ENCODE measurements at places on chromosomes 5 and 9.

GRCh38 chr5:142792865-142793232, 22.7 kb downstream of the ARHGAP26 start:
- no peak for DNase-seq

- peak; percentile 11 for DNase-seq
These were observed 17.6 kb downstream of the RAPGEF1 start for GRCh38 chr9:131722255-131722654.

GRCh38 chr5:119328753-119329602, 26.8 kb upstream of the TNFAIP8 start:
- DNase-seq = peak; percentile 2

GRCh38 chr9:84829471-84829870, 159.9 kb downstream of the NTRK2 start:
- no peak for DNase-seq

DNA sequence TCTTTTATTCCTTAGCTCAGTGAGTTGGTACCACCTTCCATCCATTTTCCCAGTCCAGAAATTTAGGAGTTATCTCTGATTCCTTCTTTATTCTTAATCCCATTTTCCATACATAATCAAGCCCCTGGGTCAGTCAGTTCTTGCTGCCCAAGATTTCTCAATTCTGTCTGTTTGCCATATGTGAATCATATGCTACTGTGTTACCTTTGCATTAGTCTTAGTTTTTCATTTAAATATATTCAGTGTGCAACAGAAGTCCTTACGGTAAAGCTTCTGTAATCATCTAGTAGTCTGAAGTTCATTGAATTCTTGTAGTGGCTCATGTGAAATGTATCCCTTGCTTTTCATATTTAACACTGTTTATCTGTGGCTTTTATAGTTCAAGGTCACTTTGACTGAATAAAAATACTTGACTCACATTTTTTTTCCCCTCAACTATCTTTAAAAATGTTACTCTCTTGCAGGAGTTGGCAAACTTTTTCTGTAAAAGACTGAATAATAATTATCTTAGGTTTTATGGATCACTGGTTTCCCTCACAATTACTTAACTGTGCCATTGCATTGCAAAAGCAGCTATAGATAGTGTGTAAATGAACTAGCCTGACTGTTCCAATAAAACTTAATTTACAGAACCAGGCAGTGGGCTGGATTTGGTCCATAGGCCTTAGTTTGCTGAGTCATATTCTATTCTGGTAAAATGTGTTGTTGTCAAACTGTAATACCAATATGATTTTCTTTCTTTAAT, 6.9 kb downstream of the KIAA1958 start:
- DNase-seq = no peak

GRCh38 chr5:377326-377981, 55.9 kb downstream of the AHRR start:
- DNase-seq = no peak

- DNase-seq = no peak
These were observed 50.5 kb upstream of the COL5A1 start for GRCh38 chr9:134591082-134591571.

GRCh38 chr9:2356041-2356790, 265.4 kb upstream of the VLDLR start:
- DNase-seq = no peak

DNA sequence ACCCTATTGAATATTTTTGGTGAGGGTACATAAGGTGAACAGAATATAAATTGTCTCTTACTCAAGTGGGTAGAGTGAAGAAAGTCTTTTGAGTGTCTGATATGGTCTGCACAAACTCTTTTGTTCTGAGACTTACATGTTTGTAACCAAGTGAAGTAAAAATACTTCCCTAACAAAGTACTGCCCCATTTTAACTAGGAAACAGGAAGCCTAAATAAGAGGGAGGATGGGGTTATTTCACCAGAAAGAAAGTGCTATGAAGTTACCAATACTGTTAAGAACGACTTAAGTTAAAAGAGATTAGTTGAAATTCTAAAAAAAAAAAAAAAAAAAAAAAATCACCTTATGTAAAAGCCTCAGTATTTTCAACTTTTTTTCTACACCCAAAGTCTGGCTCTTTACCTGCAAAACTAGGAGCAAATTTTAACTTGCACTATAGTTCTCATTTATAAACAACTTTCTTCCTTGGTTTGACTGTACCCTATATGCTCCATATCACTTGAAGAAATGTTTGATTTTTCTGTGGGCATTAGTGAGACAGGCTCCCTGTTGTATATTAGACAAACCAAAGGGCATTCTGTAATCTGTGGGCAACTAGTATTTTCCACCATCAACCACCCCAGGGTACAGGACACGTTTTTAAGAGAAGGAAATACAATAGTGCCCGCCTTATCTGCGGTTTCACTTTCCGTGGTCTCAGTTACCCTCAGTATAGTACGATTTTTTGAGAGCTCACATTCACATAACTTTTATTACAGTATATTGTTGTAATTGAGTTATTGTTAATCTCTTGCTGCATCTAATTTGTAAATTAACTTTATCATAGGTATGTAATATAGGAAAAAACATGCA, 127.7 kb downstream of the NR3C1 start:
- no peak for DNase-seq

- no peak for DNase-seq
These were observed 159.2 kb downstream of the ARRDC3 start for GRCh38 chr5:91223886-91224285.

All from NCI-H2081 (cell line).